Kasumi-1 (cell line): ENCODE measurements at places on chromosomes 3 and 15.

GRCh38 chr3:167728176-167728575 lies 6.5 kb downstream of the PDCD10 start:
- DNase-seq, result no peak

DNA sequence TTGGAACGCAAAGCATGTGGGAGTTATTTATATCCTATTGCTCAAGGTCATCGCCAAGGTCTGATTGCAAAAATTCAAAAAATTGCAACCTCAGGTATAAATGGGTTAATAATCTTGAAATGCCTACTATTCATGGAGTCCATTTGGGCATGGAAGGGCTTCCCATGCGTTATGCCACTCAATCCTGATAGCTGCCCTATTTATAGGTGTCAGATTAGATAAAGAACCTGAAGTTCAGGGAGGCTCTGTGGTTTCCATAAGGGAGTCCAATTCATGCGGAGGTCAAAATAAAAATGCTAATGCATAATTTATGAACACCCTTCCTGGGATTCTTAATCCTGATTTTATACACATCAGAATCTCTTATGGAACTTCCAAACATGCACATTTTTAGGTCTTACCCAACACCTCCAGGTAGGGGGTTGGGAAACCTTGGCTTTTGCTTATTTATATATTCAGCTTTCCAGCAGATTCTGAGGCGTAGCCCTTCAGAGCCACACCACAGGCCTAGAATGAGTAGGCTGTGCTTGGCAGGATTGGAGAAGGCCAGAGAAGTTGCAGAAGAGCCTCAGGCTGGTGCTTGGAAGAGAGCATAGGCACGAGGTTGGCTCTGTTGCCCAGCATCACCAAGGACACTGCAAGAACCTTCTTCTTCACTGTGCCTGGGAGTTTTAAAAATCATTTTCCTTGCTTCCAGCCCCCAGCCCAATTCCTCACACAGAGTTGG lies 324.4 kb upstream of the CFAP20DC start:
- DNase-seq, result no peak

DNA sequence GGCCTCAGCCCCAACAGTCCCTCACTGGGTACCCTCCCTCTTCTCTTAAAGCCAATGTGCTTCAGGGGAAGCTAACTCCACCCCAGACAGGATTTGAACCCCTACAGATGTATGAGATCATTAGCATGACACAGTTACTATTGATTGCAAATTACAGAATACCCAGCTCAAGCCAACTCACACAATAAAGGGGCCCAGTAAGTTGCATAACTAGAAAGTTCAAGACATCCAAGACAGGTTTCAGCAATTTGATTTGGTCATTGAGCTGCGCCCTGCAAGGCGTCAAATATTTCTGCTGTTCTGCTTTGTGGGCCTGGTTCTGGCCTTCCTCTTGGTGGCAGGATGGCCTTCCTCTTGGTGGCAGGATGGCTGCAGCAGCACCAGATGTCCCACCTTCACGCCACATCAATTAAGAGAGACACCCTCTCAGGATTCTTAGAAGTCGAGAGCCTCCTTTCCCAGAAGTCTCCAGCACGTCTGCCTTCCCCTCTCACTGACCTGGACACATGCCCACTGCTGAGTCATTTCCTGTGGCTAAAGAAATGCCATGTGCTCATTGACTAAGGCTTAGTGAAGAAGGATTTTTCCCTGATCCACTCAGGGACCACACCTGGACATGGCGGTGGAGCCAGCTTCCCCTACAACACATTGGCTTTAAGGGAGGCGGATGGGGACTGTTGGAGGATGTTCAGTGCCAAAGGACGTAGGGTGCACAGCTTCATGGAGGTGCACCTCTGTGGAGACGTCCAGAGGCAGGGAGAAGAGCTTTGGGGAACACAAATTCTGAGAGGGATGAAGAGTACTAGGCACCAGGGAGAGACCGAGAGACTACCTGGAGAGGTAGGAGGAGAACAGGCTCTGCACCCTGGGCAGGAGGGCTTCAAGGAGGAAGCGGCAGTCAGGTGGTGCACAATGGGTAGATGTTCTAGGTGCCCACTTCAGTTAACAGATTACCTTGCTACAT lies 49.1 kb downstream of the DNASE1L3 start:
- DNase-seq, result no peak

DNA sequence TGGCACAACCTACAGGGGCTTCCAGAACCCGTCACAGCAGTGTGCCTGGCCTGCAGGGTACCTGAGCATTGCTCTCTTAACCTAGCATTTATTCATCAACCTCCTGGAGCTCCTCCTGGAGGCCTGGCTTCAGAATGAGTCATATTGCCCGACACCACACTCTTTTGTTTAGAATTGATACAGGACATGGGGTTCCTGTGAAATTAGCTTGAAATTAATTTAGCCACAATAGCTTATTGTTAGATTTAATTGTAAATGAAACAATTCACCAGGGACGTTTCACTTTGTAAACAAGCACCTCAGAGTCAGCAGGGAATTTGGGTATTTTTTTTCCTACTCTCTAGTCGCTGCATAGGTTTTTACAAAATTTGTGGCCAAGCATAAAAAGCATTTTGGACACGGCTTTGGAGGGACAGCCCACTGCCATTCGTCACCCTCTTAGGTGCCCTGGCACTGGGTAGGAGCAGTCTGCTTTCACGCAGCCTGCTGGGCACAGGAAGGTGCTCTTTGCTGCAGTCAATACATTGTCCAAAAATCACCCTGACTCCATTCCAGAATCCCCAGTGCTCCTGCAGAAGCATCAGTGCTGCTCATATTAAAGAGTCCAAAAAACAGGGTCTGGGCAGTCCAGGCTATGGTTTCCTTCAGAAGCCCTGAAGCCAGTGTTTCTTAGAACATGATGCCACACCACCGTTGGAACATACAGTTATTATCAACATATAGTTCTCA lies 60.8 kb upstream of the MEF2A start:
- DNase-seq, result no peak

DNA sequence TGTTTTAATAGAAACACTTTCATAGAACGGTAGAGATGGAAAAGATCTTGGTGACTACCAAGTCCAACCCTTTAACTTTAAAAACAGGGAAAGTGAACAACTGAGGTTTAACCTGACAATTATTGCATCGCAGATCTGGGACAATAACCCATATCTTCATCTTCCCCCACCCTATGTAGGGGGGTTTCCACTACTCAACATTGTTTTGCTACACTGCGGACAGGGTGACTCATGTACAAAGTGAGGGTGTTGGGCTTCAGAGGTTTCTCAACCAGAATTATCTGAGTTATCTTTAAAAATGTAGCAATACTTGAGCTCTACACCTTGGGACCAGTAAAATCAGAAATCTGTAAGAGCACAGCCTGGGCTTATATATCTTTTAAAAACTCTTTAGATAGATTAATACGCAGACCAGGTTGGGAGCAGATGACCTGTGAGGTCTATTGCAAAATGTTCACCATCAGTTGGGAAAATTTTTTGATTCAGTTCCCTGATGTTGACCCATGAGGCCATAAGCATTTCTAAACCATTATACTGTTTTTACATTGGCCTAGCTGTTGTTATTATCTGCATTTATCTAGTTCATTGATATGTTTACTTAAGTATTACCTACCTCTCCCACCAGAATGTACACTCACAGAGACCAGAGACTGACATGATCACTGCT lies 103.6 kb upstream of the ICE2 start:
- no peak for DNase-seq

GRCh38 chr15:50916400-50916799 lies 7.9 kb downstream of the AP4E1 start:
- DNase-seq, result no peak

GRCh38 chr3:161212906-161213305 lies 8.2 kb upstream of the NMD3 start:
- no peak for DNase-seq

- DNase-seq, result no peak
Measured at GRCh38 chr15:92941668-92942067, 41.5 kb downstream of the CHD2 start.

DNA sequence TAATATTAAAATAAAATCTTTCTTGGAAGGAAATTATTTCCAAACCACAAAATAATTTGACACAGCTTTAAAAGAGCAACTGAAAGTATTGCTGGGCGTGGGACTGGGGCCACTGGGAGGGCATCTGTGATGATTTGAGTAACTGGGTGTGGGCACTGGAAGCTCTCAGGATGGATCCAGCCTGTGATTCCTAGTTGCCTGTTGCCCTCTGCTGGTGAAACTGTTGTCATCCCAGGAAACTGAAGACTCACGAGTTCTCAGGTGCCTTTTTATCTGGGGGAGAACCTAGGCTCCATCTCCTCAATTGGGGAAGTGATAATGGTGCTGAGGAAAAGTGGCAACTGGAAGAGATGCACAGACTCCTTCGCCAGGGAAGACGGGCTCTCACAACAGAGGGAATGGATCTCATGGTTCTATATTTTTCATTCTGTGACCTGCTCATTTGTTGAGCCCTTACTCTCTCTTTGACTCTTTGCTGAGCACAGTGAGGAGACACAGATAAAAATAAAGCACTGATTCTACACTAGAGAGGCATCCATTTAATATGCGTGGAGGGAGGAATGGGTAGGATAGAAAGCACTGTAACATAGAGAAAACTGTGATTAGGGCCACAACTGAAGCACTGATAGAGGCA lies 61.6 kb downstream of the TPRG1 start:
- peak; percentile 49 for DNase-seq

- no peak for DNase-seq
Measured at GRCh38 chr3:114597871-114598270, 304.0 kb downstream of the TIGIT start.

- DNase-seq, result no peak
Measured at GRCh38 chr3:22045882-22046281, 294.9 kb upstream of the ZNF385D start.

- no peak for DNase-seq
Measured at GRCh38 chr3:107542665-107543064, 19.9 kb downstream of the BBX start.

DNA sequence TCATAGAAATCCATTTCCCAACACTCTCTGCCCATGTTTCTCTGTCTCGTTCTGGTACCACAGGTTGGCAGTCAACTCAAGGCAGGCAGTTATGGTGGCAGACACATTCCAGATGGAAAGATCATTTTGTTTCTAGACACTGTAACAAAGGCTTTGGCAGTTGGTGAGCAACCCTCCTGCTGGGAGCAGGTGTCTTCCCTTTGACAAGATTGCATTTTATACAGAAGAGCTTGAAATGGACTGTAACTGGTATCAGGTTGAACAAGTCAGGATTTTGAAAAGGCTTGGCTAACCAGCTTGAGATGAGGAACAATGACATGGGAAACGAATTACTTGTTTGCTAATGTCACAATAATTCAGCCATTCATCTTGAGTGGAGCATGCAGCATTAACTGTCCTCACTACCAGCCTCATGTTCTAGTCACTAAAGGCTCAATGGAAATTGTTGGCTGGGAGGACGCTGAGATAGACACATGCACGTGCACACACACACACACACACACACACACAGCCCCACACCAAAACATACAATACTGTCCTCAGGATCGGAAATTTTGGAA lies 170.0 kb downstream of the SEMA6D start:
- no peak for DNase-seq

GRCh38 chr3:37511463-37511920 lies 337.1 kb upstream of the LRRFIP2 start:
- no peak for DNase-seq

DNA sequence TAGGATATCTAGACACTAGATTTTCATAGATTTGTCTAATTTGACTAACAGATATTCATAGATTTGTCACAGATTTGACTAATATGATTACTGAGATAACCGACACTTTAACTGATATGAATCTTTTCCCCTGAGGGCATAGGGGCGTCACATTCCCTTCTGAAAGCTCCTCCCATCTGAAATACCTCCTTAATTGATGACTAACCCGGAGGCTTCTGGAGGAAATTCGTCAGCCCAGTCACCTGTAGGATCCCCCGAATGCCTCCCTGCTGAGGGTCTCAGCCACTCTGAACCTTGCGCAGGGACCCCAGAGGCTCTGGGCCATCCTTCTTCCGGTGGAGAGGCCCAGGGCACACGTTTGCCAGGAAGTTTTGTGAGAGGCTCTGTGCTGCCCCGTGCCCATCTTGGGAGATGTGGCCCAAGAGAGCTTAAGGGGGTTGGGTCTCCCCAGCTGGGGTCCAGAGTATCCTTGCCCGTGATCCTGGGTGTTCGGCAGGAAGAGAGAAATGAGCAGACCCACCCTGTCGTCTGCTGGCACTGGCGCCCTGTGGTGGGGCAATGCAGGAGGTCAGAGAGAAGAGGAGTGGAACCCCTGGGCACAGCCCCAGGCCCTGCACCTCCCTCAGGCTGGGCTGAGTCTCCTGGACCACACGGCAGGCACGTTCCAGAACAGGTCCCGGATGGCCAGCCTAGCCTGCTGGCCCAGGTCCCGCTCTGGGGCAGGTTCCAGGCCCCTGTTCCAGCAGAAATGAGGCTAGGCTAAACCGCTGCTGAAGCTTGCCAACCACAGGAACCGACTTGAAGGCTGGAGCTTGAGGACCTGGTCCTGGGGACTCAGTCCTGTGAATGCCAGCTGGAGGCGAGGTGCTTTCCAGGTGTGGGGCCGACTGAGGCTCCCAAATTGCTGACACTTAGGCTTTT lies 1.7 kb downstream of the PLA2G4D start:
- no peak for DNase-seq

DNA sequence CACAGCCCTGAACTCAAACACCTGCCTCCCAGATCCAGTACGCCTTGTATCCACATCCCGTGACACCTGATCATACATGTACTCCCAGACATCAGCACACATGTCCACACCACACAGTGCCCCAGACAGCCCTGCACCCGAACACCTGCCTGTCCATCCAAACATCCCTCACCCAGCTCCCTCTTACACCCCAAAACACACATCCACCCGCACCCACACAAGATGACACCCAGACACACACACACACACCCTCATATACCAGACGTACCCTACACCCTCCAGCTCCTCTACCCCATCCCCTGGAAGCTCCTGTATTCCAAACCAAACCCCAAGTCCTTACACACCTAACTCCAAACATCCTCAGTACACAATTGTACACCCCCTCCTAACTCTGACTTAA lies 735 bp downstream of the CAMK1 start:
- DNase-seq, result no peak

- no peak for DNase-seq
Measured at GRCh38 chr3:107985496-107985895, 105.3 kb downstream of the CD47 start.

DNA sequence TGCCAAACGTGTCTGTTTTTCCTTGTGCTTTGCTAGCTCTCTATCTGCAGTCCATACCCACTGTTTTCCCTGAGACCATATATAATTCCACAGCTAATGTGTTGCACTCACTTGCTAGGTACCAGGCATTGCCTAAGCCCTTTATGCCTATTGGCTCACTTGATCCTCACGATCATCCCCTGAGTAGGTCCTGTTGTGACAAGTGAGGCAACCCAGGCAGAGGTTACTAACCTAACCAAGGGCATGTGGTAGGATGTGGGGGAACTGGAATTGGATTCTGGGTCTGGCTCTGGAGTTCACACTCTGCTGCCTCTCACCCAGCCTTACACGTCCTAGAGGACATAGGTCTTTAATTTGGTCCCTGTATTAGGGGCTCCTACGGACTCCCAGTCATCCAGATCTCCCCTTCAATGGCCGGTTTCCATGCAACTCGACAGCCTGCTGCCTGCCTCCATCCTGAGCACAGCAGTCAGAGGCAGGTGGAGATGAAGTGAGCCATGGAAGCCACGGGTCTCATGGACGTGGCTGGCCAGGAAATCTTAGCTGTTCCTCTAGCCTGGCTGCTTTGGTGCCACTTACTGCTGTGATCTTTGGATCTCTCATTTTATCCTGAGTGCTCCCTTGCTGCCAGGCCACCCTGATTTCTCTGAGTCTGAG lies 38.9 kb upstream of the MYZAP start:
- no peak for DNase-seq

GRCh38 chr3:65538101-65538500 lies 500.6 kb downstream of the MAGI1 start:
- no peak for DNase-seq

- DNase-seq, result no peak
Measured at GRCh38 chr15:75920079-75920478, 16.4 kb downstream of the FBXO22 start.
